Vagina (tissue), 2 donors: ENCODE measurements at places on chromosomes 12 and 14.

DNA sequence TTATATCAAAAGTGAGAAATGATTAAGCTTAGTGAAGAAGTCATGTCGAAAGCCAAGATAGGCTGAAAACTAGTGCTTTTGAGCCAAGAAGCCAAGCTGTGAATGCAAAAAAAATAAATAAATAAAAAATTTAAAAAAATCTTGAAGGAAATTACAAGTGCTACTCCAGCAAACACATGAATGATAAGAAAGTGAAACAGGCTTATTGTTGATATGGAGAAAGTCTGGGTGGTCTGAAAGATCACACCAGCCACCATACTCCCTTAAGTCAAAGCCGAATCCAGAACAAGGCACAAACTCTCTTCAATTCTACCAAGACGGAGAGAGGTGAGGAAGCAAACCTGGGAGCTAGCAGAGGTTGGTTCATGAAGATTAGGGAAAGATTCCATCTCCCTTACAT is 49.7 kb downstream of the MED13L start:
- peaks cover 25% of the 10 kb centered on the region for H3K4me1 ChIP-seq
- no peak overlapping the region for H3K27ac ChIP-seq
- H3K27me3 ChIP-seq: no peaks in the 10 kb centered on the region
- no peak overlapping the region for H3K4me3 ChIP-seq
- no peak for DNase-seq

DNA sequence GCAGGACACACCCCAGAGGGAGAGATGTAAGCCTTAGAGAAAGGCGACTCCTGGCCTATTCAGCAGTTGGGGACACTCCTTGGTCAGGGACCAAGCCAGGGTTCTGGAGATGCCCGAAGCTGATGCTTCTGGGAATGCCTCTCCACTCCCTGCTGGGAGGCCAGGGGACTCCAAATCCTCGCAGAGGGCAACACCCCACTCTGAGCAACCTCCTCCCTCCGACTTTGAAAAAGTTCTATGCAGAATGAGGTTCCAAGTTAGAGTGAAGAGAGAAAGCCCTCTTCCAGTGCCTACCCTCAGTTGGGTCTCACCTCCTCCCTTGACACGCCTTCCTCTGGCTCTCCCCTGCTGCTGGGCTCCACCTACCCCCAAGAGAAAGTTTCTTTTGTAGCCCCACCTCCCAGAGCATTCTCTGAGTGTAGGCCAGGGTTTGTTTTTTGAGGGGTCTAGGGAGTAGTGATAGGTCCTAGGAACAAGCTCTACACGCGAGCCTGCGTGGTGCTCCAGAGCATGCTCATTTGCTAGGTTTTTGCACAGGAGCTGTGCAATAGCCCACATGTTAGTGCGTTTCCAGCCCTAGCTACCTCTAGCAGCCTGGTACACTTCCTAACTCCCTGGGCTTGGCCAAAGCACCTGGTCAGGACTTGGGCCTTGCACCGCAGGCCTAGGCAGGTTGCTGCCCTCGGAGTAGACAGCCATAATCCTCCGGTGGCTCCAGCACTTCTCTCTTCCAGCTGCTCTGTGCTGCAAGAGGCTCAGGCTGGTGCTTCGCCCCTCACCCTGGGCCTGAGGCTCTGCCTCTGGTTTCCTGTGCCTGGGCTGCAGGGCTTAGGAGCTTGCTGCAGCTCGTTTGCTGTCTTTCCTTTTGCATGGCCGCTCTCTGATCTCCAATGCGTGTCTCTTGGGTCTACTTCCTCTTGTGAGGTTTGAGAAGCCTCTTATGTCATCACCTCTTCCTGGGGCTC is 590 bp upstream of the CEBPE start:
- no peak overlapping the region for H3K27ac ChIP-seq
- H3K4me3 ChIP-seq: no peak overlapping the region
- peaks cover 23% of the 10 kb centered on the region for H3K4me1 ChIP-seq
- DNase-seq: no peak
- no peaks in the 10 kb centered on the region for H3K36me3 ChIP-seq
- H3K27me3 ChIP-seq: no peaks in the 10 kb centered on the region

DNA sequence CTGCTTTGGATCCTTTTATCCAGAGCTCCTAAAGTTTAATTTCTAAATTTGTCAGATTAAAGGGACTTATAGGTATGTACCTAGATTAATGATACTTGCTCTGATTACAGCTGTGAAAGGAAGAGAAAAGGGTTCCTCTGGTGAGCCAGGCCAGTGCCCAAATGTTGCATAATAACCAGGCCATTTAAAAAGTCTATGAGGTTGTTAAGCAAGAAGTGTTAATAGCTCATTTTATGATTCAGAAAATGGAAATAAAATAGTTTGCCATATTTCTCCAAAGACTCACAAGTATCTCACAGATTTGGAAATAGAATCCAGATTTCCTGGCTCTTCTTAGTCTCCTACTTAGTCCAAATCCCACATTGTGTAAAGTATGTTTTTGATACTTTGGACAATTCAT is 67.6 kb downstream of the SLC38A6 start:
- no peaks in the 10 kb centered on the region for H3K4me1 ChIP-seq
- no peaks in the 10 kb centered on the region for H3K27me3 ChIP-seq
- no peak overlapping the region for H3K4me3 ChIP-seq
- no peaks in the 10 kb centered on the region for H3K36me3 ChIP-seq
- no peak overlapping the region for H3K27ac ChIP-seq

DNA sequence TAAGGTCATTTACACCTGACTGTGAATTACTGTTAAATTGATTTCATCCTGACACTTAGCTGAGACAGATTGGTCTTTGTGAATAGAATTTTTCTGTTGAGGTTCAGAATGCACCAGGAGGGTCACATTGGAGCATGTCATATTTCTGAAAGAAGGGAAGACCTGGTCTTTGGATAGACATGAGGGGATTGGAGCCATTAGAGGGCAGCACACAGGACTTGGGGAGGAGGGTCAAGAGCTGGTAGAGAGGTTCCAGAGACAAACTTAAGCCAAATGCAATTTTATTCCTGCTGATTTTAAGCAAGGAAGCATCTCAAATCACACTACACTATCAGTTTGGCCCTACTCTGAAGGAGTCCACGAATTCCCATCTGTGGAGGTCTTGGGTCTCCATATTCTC is 41.1 kb downstream of the GUCY2C start:
- no peak overlapping the region for H3K4me3 ChIP-seq
- H3K4me1 ChIP-seq: no peaks in the 10 kb centered on the region
- H3K36me3 ChIP-seq: no peaks in the 10 kb centered on the region
- no peaks in the 10 kb centered on the region for H3K27me3 ChIP-seq
- no peak for DNase-seq
- H3K27ac ChIP-seq: no peak overlapping the region

DNA sequence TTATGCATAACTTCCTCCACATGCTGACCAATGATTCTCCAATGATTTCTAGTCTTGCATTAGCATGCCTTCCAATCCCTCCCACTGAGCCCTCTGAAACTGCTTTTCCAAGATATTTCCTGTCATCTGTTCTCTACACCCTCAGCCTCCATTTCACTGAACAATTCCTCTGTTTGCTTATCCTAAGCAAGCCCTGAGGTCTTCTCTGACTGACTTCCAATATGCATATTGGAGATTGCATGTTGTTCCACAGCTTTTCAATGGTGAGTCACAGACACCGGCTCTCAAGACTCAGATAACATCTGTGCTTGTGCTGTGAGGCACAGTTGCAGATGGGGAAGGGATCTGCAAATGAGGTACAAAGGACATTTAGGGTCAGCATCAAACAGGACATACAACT is 141.0 kb downstream of the SLC16A7 start:
- DNase-seq: no peak
- no peak overlapping the region for H3K27ac ChIP-seq
- H3K36me3 ChIP-seq: no peaks in the 10 kb centered on the region
- H3K4me1 ChIP-seq: peaks cover 31% of the 10 kb centered on the region

DNA sequence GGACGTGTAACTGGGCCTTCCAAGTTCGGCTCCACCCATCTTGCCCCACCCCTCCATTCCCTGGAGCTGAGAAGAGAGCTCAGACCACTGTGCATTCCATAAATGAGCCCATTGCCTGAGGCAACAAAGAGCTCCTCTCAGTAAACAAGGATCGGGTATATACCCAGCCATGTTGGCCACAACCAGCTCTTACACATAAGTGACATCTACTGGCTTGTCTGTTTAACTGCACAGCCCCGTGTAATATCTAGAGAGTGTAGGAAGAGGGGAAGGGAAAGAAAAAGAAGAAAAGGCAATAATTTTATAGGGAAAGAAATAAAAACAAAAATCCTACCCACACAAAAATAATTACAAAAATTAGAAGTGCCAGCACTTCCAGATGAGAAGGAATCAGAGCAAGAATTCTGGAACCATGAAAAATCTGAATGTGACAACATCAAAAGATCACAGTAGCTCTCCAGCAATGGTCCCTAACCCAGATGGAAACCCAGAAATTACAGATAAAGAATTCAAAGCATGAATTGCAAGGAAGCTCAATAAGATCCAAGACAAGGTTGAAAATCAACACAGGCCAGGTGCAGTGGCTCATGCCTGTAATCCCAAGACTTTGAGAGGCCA is 308.1 kb downstream of the RPAP3 start:
- H3K27me3 ChIP-seq: no peaks in the 10 kb centered on the region
- no peaks in the 10 kb centered on the region for H3K4me1 ChIP-seq
- H3K27ac ChIP-seq: no peak overlapping the region

DNA sequence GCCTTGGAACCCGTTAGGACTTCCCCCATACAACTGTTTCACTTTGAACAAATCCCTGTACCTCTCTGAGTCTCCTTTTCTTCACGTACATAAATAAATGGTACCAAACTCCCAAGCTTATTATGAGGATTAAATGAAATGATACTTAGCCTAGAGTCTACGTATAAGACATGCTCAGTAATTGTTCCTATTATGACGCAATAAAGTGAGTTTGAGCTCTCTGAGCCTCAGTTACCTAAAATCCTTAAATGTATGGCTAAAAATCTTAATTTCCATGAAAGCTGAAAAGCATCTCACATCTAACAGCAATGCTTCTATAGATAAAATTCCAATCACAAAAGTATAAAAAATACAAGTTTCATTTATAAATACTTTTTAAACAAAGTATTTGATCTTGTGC is 117.9 kb upstream of the TMEM233 start:
- no peaks in the 10 kb centered on the region for H3K27me3 ChIP-seq
- H3K27ac ChIP-seq: no peak overlapping the region
- H3K4me1 ChIP-seq: no peaks in the 10 kb centered on the region

GRCh38 chr14:89215114-89215513 is 201.9 kb downstream of the FOXN3 start:
- H3K4me3 ChIP-seq: no peak overlapping the region
- no peak for DNase-seq
- H3K27ac ChIP-seq: peak overlapping the region; percentile 13
- peaks cover 61% of the 10 kb centered on the region for H3K4me1 ChIP-seq

- H3K4me1 ChIP-seq: peaks cover 71% of the 10 kb centered on the region
- peak overlapping the region; percentile 99 for H3K27ac ChIP-seq
- H3K36me3 ChIP-seq: peaks cover 24% of the 10 kb centered on the region
- no peak for DNase-seq
- H3K4me3 ChIP-seq: peak overlapping the region; percentile 54
- H3K27me3 ChIP-seq: no peaks in the 10 kb centered on the region
These were observed 10.7 kb downstream of the TBX3 start for GRCh38 chr12:114673169-114673833.
